ENCODE measurements at places on chromosomes 7 and 10.
A peak's percentile ranks its signal among the peaks of the same experiment; 100 is the strongest.

- DNase-seq: no peak
Measured at GRCh38 chr10:69242852-69243212, 22.7 kb downstream of the HKDC1 start.

GRCh38 chr10:132099389-132100090, 33.8 kb downstream of the JAKMIP3 start:
- DNase-seq: no peak

DNA sequence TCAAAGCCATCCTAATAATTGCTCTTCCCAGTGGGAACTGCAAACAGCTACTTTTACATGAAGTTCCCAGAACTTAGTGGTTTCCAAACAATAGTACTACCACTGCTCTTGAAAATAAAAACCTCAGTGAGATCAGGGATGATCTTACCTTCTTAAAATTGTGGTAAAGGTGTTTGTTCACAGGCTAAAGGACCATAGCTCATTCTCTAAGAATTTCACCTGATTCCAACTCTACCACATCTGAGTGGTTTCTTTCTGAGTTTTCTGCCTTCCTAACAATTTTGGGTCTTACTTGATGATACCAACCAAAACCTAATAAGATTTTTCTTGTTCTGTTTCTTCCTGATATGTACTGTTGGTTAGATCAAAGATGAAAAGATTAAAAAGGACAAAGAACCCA, 45.6 kb upstream of the AGBL3 start:
- no peak for DNase-seq

DNA sequence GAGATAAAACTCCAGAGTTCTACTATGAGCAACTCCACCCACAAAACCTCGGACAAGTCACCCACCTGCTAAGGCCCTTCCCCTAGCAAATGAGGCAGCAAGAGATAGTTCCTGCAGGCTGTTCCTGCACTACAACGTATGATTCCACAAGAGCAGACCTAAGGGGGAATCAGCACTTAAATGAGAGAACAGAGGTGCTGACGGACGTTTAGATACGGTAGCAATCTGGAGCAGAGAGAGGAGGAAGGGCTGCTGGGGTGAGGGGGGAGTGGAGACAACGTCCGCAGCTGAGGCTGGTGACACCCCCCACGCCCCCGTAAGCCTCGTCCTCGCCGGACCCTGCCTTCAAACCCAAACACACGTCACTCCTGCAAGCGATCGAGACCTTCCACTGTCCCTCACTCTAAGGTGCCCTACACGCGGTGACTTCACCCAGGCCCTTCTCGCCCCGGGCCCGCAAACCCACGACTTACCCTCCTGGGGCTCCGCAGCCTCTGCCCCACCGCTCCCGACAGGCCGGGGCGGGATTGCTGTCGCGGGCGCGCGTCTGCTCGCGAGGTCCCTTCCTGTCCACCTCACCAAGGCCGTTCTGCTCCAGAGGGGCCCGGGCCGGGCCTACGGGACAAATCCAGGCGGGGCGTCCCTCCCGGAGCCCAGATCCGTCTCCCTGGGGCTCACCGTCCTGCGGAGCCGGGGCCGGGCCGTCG, 635 bp downstream of the ZNF12 start:
- DNase-seq: peak; percentile 50

- no peak for DNase-seq
Measured at GRCh38 chr10:113985297-113985844, 58.3 kb upstream of the ADRB1 start.

GRCh38 chr10:3782146-3782450, 2.9 kb downstream of the KLF6 start:
- DNase-seq: no peak

GRCh38 chr10:63374991-63375390, 90.8 kb downstream of the JMJD1C start:
- no peak for DNase-seq

GRCh38 chr7:118615681-118616080, 391.2 kb downstream of the ANKRD7 start:
- no peak for DNase-seq

GRCh38 chr7:82481499-82482097, 38.0 kb upstream of the CACNA2D1 start:
- no peak for DNase-seq

DNA sequence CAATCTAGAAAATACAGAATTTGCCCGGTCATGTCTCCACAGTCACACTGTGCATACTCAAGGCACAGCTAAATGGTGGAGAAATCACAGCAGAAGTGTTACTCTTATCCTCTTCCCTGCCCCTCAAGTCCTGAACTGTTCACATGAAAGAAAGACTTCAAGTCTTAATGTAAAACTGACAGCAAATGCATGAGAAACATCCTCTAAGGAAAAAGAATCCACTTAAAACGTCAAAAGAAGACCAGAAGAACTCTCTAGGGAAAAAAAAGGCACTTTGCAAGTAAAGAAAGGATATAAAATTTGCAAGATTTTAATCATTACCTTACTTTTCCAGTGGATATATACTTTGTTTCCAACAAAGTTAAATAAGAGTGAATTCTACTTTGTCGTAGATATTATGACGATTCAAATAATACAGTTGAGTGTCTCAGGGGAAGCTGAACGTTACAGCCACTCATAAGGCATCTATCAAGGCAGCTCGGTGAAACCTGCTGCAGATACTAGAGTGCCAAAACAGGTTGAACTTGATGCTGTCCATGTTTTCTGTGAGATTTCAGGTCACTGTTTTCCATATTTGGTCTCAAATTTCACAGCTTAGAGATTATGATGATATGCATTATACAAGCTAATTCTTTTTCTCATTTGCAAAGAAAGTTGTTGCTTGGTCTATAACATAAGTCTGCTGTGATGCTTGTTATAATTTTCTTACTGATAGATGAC, 155.0 kb downstream of the CTTNBP2 start:
- DNase-seq: no peak

GRCh38 chr7:119065966-119066365, 841.5 kb downstream of the ANKRD7 start:
- no peak for DNase-seq

DNA sequence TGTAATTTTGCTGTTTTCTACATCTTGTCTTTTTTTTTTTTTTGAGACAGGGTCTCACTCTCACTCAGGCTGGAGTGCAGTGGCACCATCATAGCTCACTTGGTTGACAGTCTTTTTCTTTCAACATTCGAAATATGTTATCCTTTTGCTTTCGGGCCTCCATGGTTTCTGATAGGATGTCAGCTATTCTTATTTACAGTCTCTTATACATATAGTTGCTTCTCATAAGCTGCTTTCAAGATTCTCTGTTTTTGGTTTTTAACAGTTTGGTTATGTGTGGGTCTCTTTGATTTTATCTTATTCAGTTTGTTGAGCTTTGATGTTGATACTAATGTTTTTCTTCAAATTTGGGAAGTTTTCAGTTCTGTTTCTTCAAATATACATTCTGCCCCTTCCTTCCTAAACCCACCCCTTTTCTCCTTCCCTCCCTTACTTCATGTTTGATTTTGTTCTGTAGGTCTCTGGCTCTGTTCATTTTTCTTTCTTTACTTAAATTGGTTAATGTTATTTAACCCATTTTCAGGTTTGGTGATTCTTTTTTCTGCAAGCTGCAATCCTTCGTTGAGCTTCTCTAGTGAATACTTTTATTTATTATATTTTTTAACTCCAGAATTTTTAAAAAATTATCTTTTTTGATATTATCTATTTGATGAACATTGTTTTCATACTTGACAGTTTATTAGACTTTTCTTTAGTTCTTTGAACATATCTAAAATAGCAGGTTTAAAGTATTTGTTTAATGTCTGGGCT, 19.3 kb downstream of the SEPTIN7 start:
- no peak for DNase-seq

DNA sequence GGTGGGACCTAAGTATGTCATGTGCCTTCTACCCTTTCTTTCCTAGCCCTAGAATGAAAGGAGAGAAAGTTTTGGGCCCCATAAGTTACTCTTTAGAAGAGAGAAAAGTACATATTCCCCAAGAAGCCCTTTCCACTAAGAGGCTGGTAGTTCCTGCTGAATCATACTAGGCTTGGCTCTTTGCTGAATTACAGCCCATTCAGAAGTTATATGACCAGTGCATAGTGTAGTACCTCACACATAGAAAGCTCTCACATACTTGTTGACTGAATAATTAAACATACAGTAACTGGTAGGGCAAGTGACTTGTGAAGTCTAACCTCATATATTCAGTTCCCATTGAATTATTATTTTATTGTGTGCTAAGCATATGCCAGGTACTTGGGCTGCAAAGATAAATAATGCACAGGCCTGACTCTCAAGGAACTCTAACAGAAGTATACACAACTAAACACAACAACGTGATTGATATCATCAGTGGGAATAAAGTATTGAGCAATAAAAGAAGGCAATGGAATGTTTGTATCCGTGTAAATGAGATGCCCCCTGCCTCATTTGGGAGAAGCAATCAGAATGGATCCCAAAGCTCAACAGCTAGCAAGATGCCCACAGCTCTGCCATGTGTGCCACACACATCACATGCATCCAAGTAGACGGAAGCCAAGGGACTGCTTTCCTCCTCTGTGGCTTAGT, 38.9 kb upstream of the UBN2 start:
- DNase-seq: no peak

- no peak for DNase-seq
Measured at GRCh38 chr7:107937531-107937930, 46.5 kb downstream of the DLD start.

DNA sequence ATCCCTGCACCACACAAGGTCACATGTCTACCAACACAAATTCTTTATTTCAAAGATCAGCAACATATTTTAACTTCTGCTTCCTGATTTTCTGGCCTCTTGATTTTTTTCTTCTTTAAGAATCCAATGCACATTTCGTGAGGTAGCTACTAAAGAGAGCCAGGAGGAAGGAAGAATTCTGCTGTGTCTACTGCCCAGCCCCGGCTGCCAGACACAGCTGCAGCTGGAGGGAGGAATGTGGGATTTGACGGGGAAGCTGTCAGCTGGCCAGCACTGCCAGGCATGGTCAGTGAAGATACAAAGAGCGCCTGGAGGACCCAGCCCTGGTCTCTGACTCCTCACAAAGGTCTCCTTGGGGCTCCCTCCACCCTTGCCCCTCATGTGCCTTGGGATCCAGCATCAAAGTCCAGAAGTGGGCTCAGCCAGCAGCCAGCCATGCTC, 6.9 kb upstream of the AOC1 start:
- peak; percentile 26 for DNase-seq

DNA sequence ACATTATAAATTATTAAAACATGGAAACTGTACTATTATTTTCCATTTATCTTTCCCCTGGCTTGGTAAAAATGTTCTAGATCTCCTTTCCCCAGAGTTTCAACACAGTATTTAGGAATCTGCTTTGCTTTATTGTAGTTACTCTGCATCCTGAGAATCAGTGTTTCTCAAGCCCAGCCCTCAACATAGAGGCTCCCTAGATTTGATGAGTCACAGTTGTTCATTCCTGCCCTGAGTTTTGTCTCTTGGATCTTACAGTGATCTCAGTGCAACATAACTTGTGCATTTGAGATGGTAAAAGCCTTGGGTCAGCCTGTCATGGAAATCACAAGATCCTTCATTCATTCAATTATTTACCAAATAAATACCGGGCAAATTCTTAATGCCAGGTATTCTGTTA, 63.0 kb downstream of the VAX1 start:
- DNase-seq: no peak

- DNase-seq: no peak
Measured at GRCh38 chr10:5530846-5531557, 6.2 kb downstream of the CALML3 start.

DNA sequence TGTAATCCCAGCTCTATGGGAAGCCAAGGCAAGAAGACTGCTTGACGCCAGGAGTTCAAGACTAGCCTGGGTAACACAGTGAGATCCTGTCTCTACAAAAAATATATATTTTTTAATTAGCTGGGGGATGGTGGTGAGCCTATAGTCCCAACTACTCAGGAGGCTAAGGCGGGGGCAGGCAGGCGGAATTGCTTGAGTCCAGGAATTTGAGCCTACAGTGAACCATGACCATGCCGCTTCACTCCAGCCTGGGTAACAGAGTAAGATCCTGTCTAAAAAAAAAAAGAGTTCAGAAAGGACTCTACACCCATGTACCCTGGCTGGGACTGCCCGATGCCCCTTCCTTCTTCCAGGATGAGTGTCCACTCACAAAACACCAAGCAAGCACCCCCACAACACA, 648.7 kb downstream of the PARD3 start:
- DNase-seq: no peak
